ENCODE measurements at places on chromosomes 11 and 22. TPM values are rescaled to one million over a fixed set of nuclear protein-coding genes. Genes with fewer than 3 reads are reported as not detected.
A peak's percentile ranks its signal among the peaks of the same experiment; 100 is the strongest.

- peaks cover 19% of the 10 kb centered on the region for H3K4me1 ChIP-seq
- H3K27ac ChIP-seq: no peak overlapping the region
- H3K27me3 ChIP-seq: no peaks in the 10 kb centered on the region
- no peak for DNase-seq
- H3K4me3 ChIP-seq: no peak overlapping the region
These were observed 35.9 kb upstream of the GRK2 start for GRCh38 chr11:67230406-67230805.

DNA sequence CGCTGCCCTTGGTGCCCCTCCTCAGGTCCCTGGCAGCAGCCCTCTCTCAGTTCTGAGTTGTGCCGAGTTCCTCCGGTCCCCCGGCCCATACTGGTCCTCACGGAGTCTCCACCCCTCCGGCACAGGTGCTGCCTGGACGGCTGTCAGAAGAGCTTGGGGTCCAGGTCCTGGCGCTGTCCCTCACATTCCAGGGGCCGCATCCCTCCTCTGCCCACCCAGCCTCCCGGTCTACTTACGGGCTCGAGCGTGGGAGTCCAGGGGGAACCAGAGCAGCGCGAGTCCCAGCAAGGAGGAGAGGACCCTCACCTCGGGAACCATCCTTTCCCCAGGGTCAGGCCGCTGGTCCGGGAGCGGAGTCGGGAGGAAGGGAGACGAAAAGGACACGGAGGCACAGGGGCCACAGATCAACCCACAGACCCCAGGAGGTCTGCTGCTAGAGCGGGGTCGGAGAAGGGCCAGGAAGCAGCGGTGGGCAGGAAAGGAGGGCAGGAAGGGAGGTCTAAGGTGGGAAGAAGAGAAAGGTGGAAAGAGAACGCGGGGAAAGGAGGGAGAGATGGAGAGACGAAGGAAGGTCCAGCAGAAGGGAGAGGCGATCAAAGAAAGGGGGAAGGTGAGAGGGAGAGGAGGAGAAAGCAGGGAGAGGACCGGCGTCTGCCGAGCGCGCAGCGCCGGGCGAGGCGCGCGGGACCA lies 510 bp downstream of the CHRDL2 start:
- no peak overlapping the region for H3K27ac ChIP-seq
- peaks cover 42% of the 10 kb centered on the region for H3K27me3 ChIP-seq
- no peaks in the 10 kb centered on the region for H3K36me3 ChIP-seq
- H3K4me1 ChIP-seq: peaks cover 13% of the 10 kb centered on the region
- no peak overlapping the region for H3K4me3 ChIP-seq

The PAMR1 gene
- not detected for total RNA-seq

The FLRT1 gene
- total RNA-seq: 0.29 TPM

- H3K36me3 ChIP-seq: no peaks in the 10 kb centered on the region
- DNase-seq: no peak
- H3K4me3 ChIP-seq: no peak overlapping the region
- no peak overlapping the region for H3K27ac ChIP-seq
- no peaks in the 10 kb centered on the region for H3K4me1 ChIP-seq
- peaks cover 8% of the 10 kb centered on the region for H3K27me3 ChIP-seq
These were observed 235.4 kb upstream of the NARS2 start for GRCh38 chr11:78809931-78810541.

The SLC22A8 gene
- not detected for total RNA-seq

- H3K27ac ChIP-seq: no peak overlapping the region
- peak; percentile 40 for DNase-seq
- peaks cover 24% of the 10 kb centered on the region for H3K36me3 ChIP-seq
- H3K27me3 ChIP-seq: no peaks in the 10 kb centered on the region
- no peaks in the 10 kb centered on the region for H3K4me1 ChIP-seq
- H3K4me3 ChIP-seq: no peak overlapping the region
These were observed 28.9 kb downstream of the THOC5 start for GRCh38 chr22:29524442-29525191.

The TENM4 gene
- not detected for total RNA-seq

DNA sequence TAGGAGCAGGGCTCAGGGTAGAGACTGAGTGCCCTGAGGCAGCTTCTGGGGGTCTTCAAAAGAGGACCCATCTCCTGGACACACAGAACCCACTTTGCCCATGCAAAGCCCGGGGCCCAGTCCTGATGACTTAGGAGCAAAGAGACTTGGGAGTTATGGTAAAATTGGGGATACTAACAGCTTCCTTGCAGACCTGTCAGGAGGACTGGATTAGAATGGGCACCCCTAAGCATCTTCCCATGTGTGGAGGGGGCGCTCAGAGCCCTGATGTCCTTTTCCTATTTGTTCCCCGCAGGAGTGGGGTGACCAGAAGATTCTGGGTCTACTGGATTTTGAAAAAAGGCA lies 100.0 kb downstream of the WNT7B start:
- H3K4me1 ChIP-seq: peaks cover 3% of the 10 kb centered on the region
- DNase-seq: no peak
- H3K4me3 ChIP-seq: no peak overlapping the region
- H3K36me3 ChIP-seq: no peaks in the 10 kb centered on the region
- no peak overlapping the region for H3K27ac ChIP-seq

DNA sequence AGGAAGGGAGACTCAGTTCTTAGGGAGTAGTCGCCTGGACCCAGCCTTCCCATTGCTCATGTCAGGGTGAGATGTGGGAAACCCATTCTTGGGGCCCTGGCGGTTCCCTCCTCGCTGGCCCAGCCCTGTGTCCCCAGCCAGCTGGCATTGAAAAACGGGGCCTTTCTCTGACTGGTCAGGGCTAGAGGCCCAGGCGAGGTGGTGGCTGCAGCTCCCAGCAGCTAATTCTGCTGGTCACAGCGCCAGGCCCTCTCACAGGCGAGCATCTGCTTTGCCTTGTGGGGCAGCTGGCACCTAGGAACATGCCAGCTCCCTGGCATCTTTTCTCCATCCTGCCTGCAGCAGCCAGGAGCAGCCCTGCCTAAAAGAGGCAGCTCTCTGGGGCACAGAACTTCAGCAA lies 20.1 kb downstream of the TSPAN18 start:
- H3K27ac ChIP-seq: no peak overlapping the region
- peaks cover 46% of the 10 kb centered on the region for H3K4me1 ChIP-seq
- no peaks in the 10 kb centered on the region for H3K27me3 ChIP-seq

- H3K4me1 ChIP-seq: peaks cover 40% of the 10 kb centered on the region
- H3K27me3 ChIP-seq: no peaks in the 10 kb centered on the region
- H3K4me3 ChIP-seq: peak overlapping the region; percentile 96
- DNase-seq: peak; percentile 25
- peak overlapping the region; percentile 93 for H3K27ac ChIP-seq
These were observed 1.7 kb upstream of the TXNRD2 start for GRCh38 chr22:19943082-19944026.

- no peaks in the 10 kb centered on the region for H3K4me1 ChIP-seq
- H3K27ac ChIP-seq: no peak overlapping the region
- H3K27me3 ChIP-seq: no peaks in the 10 kb centered on the region
- H3K36me3 ChIP-seq: no peaks in the 10 kb centered on the region
These were observed 636.7 kb downstream of the TBC1D22A start for GRCh38 chr22:47398921-47399790.

The UBTFL1 gene
- not detected for total RNA-seq

DNA sequence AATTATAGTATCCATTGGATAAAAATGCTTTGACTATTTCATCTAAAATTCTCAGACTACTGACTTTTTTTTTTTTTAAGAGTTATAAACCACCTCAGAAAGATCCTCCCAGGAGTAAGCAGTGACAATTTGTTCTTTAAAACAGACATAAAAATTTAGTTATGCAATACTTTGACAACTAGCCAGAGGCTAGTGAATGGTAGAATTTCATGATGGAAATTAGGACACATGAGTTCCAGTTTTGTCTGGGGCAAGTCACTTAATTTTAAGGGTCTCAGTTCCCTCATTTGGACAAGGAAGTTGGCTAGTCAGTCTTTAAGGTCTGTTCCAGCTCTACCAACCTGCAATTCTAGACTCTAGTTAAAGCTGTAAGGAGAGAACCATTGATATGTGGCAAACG lies 2.9 kb downstream of the IL18 start:
- H3K4me1 ChIP-seq: peaks cover 3% of the 10 kb centered on the region
- no peak for DNase-seq
- no peak overlapping the region for H3K27ac ChIP-seq
- H3K4me3 ChIP-seq: no peak overlapping the region
- peaks cover 3% of the 10 kb centered on the region for H3K36me3 ChIP-seq
- peaks cover 31% of the 10 kb centered on the region for H3K27me3 ChIP-seq

The ANGPTL5 gene
- not detected for total RNA-seq

- no peak for DNase-seq
- no peak overlapping the region for H3K27ac ChIP-seq
- H3K36me3 ChIP-seq: no peaks in the 10 kb centered on the region
- no peak overlapping the region for H3K4me3 ChIP-seq
- H3K4me1 ChIP-seq: no peaks in the 10 kb centered on the region
These were observed 55.1 kb downstream of the IRAG1 start for GRCh38 chr11:10638316-10638925.

GRCh38 chr22:21760640-21761039 lies 25.0 kb upstream of the YPEL1 start:
- peaks cover 25% of the 10 kb centered on the region for H3K36me3 ChIP-seq
- peaks cover 35% of the 10 kb centered on the region for H3K4me1 ChIP-seq
- H3K4me3 ChIP-seq: no peak overlapping the region
- no peak for DNase-seq
- no peaks in the 10 kb centered on the region for H3K27me3 ChIP-seq

DNA sequence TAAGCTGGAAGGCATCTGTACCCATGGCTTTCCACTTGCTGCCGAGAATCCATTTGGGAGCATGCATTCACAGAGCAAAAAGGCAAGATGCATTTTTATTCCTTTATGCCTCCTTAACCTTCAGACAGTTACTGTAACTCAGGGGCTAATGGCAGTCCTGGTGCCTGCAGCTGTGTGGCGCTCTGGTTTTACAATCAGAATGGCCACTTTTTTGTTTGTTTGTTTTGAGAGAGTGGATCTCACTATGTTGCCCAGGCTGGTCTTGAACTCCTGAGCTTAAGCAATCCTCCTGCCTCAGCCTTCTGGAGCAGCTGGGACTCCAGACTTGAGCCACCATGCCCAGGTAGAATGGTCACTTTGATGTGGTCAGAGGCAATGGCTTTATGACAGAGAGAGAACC lies 101.8 kb downstream of the NAV2 start:
- H3K36me3 ChIP-seq: no peaks in the 10 kb centered on the region
- no peak overlapping the region for H3K4me3 ChIP-seq
- H3K27ac ChIP-seq: no peak overlapping the region
- H3K4me1 ChIP-seq: no peaks in the 10 kb centered on the region

DNA sequence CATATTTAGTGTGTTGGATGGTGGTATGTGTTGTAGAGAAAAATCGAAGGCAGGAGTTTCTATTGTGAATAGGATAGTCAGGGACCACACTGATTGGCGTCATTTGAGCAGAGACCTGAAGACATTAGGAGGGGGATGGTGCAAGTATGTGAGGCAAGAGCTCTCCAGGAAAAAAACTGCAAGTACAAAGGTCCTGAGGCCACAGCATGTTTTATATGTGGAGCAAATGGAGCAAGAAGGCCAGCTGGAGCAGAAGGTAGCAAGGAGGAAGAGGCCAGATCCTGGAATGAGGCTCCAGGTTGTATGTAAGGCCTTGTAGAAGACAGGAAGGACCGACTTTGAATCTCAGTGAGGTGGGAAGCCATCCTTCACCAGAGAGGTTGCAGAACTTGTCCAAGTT lies 14.2 kb upstream of the MICALL1 start:
- peaks cover 24% of the 10 kb centered on the region for H3K4me1 ChIP-seq
- DNase-seq: no peak
- H3K27me3 ChIP-seq: no peaks in the 10 kb centered on the region
- H3K4me3 ChIP-seq: no peak overlapping the region

DNA sequence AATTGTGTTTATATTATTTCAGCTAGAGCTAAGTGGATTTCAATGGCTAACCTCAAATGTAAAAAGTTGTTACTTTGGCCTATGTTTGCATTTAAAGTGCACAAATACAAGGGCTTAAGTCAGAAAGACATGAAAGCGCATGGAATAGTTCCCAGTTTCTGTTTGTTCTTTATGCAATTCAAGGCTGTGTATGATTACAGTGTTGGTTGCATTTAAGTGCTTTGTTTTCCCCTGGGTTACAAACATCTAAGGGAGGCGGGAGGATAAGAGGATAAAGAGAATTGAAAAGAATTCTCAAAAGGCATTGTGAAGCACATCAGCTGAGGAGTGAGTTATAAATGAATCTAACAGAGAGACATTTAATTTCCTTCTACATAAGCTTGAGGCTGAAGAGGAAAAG lies 453.4 kb downstream of the NTM start:
- no peaks in the 10 kb centered on the region for H3K36me3 ChIP-seq
- H3K4me1 ChIP-seq: no peaks in the 10 kb centered on the region
- DNase-seq: no peak
- H3K4me3 ChIP-seq: no peak overlapping the region
- no peaks in the 10 kb centered on the region for H3K27me3 ChIP-seq

GRCh38 chr11:113974741-113975470 lies at the start of gene HTR3A:
HTR3A (plus strand) TSS chr11:113975108; CDS start chr11:113975326, 218 bp downstream.
- no peaks in the 10 kb centered on the region for H3K36me3 ChIP-seq
- DNase-seq: no peak
- H3K4me3 ChIP-seq: no peak within 1 kb of the TSS
- H3K27ac ChIP-seq: no peak within 1 kb of the TSS
- no peaks in the 10 kb centered on the region for H3K27me3 ChIP-seq

GRCh38 chr11:118109231-118109630 lies 22.5 kb upstream of the SMIM35 start:
- no peaks in the 10 kb centered on the region for H3K4me1 ChIP-seq
- H3K27ac ChIP-seq: no peak overlapping the region
- DNase-seq: no peak

DNA sequence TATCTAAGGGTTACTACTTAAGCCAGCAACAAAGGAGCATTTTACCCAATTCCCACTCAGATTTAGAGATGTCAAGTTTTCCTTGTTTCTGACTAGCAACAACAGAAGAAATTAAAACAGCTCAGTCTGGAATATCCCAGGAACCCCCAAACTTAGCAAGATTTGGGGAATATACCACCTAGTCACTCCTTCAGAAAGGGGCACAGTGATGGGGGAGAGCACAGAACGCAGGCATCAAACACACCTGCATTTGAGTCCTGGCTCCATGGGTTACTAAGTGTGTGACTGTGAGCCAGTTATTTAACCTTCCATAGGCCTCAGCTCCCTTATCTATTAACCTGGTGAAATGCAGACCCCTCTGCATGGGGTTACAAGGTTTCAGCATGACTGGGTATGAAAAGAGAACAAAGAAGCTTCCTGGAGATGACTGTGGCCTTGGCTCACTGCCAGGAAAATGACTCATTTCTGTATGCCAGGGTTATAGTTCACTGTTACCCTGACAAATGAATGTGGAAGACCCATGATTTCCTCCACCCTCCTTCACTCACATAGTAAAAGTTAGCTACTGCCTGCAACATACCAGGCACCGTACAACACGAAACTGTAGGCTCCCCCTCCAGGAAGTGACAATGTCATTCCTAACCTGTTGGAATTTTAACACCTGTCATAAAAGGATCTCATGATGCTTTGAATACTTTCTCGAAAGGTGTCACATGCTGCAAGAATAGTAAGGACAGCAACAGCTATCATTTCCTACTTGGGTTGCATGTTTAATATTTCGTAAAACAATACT lies 79.6 kb downstream of the ME3 start:
- peaks cover 3% of the 10 kb centered on the region for H3K36me3 ChIP-seq
- peaks cover 70% of the 10 kb centered on the region for H3K4me1 ChIP-seq
- H3K4me3 ChIP-seq: no peak overlapping the region
